Breast epithelium (tissue), 4 donors: ENCODE measurements at places on chromosomes 16 and 17.

- no peak for DNase-seq
Measured at GRCh38 chr16:31785126-31785525, 88.5 kb upstream of the ZNF267 start.

DNA sequence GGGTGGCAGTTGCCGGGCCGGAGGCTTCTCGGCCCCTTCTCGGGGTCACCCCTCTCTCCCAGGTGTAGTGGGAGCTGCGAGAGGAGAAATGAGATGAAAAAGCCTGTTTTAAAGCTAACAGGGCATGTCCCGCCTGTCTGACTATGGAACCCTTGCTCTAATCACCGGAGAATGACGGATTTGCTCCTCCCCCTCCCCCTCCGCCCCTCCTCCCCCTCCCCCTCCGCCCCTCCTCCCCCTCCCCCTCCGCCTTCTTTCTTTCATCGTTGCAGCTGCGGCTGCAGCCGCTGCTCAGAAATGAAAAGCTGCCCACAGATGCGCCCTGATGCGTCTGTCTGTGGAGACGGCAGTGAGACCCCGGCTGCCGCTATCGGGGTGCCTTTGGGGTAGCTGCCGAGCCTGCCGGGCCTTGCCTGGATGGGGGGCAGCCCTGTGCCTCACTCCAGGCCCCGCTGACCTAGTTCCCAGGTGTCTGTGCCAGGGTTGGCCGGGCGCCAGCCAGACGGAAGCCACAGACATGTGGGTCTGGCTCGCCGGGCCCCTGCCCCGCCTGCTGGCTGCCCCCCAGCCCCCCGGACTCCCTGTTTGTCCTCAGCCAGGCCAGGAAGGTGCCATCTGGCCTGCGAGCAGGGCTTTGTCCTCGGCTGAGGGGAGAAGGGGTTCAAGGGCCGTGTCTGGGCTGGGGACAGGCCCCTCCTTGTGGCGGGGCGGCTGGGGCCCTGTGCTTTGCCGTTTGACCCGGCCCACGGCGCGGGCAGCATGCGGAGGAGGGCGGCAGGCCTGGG is 37.7 kb downstream of the GINS2 start:
- no peak for DNase-seq

DNA sequence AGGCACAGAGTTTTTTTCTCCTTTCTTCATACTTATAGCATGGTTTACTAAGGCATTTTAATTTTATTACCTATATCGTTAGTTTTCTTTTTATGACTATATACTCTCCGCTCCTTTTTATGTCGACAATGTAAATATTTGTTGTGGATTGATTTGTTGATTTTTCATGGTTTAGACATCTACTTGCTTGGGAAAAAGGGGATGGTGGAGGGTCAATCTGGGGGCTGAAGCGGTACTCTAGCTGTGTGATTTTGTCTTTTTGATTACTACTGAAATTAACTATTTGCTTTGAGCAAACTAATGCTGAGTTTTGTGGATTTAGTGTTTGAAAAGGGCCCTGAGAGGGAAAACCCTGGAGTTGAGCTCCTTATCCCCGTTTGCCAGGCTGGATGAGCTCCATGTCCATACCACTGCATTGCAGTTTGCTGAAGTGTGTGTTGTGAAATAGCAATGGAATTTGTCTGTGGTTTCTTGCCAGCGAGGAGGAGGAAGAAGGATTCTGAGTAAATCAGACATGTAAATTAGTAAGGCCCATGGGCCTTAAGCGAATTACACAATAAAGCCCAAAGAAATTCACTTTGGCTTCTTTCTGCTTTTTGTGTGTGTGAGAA is 72.0 kb downstream of the FTO start:
- peak; percentile 78 for DNase-seq

GRCh38 chr16:2142942-2143877 is 5.2 kb upstream of the RAB26 start:
- DNase-seq: no peak

DNA sequence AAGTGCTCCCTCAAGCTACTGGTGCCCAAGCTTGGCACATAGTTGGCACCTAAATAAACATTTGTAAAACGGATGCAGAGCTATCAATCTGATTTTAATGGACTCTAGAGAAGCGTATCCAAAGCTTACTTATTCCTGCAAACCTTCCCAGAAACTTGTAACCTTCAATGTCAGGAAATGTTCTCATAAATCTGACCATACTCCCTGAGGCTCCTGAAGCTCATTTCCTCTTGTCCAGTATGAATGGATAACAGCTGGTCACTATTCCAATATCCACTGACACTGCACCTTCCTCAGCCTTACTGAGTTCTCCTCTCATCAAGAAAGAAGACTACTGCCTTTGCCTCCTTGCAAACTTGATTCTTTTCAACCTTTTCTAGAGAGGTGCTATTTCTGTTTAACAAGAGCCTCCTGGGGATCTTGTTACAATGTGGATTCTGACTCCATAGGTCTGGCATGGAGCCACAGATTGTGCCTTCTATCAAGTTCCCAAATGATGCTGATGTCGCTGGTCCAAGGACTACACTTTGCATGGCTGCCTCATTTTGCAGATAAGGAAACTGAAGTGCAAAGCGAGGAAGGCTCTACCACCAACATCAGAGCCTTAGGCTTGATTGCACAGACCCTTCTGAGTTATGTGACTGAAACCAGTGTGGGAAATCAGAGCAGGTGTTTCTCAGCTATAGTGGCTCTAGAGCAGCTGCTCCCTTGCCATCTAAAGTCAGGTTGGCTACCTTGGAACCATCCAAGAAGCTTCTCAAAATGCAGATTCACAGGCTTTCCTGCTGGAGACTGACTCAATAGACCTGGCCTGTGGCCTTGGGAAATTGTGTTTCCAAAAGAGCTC is 377.8 kb downstream of the SOX9 start:
- DNase-seq: no peak
